Stimulated activated CD4-positive, alpha-beta T cell treated with anti-CD3 and anti-CD28 coated beads, Interleukin-12 subunit alpha, Interleukin-12 subunit beta, amount 100 ng/mL, for 48 hours (primary cell): ENCODE measurements at places on chromosomes 5 and 9.
A peak's percentile ranks its signal among the peaks of the same experiment; 100 is the strongest.

DNA sequence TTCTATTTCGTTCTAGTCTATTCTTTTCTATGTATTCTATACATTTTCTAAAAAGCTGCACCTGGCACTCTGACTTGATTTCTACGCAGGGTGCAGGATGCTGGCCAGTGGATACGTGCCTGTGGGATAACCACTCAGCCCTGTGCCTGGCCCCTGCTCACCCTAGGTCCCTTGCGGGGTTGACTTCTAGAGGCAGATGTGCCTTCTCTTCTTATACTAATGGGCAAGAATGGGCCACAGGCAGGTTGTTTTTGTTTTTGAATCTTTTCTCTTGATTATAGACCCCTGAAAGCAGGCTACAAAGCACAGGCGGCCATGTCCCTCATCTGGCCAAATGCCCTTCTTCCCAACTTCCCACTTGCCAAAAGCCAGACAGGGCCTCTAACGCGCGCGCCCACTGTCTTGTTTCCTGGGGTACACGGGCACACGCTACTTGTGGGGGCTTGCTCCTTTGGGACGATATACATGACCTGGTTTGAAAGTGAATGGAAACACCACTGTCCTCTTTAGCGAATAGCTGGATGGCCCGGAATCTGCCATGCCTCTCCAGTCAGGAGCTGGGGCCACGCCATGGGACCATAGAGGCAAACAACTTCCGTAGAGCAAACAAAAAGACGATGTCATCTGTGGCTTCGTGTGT is 162.7 kb upstream of the IRX2 start:
- no peak for DNase-seq

GRCh38 chr9:136539427-136540421 is 6.1 kb downstream of the NOTCH1 start:
- DNase-seq = peak; percentile 97

- DNase-seq = no peak
Observed at GRCh38 chr5:23318960-23319359, 188.4 kb upstream of the PRDM9 start.

DNA sequence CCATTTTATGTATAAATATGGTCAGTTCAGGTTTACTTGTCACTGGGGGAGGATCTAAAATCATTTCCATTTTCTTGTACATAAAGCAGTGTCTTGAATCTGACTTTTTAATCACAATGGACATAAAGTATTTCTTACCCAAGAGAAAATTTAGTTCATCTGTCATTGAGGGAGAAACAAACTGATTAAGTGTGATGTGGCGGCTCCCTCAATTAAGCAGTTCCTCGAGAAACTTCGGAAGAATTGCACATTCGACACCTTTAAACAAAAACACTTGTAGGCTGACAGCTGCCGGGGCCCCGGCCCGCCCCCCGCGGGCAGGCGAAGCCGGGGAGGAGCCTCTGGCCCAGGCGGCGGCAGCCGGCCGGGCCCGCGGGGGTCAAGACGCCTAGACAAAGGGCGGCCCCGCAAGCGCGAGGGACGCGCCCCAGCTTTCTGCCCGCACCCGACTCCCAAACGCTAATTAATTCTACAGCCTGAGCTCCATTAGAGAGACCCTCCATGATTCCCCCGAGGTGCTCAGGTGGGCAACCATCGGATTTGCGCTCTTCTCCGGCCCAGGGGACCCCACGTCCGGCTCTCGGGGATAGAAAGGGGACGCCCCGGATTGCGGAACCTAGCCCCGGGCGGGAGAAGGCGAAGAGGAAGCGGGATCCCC is 750 bp downstream of the TRIM36 start:
- DNase-seq = no peak

- no peak for DNase-seq
Observed at GRCh38 chr9:86990290-86990689, 43.0 kb upstream of the GAS1 start.

DNA sequence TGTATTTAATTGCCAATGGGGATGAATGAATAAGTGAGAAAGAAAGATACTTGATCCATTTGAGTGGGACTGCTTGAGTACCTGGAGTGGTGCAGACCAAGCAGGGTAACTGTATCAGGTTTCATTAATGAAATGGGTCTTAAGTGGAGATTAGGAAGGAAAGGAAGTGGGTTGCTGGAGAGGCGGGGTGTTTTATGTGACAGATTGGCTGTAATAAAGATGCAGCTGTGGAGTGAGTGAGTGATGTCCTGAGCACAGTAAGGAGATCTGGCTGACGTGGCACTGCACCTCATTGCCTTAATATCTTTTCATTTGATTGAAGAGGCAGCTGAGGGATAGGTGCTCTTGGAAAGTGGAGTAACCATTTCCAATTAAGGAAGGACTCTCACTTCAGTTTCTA is 161.0 kb upstream of the CCDC152 start:
- DNase-seq = no peak

GRCh38 chr5:107324071-107324470 is 346.7 kb downstream of the EFNA5 start:
- no peak for DNase-seq

DNA sequence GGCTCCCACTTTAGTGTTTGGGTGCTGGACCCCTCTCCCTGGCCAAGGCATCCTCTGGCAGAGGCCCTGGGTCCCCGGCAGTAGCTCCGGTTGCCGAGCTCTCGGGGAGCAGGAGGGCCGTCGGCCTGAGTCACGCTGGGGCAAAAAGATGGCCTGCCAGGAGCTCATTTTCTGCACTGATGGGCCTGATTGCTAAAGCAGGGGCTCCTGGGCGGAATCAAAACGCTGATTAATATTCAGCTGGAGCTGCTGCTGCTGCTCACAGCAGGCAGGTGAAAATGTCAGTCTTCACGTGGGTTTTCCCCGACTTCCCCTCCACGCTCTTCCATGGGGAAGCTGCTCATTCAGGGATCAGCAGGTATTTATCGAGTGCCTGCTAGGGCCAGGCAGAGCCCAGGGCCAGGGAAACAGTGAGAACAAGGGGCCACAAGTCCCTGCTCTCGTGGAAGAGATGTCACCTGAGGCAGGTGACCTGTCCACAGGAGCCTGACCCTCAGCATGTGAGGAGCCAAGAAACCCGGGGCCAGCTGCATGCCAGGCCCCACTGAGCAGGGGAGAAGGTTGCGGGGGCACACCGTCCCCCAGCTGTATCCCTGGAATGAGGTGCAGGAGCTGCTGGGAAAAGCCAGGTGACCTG is 22.1 kb downstream of the LAMC3 start:
- no peak for DNase-seq
